ENCODE measurements at places on chromosomes 12 and 14.

DNA sequence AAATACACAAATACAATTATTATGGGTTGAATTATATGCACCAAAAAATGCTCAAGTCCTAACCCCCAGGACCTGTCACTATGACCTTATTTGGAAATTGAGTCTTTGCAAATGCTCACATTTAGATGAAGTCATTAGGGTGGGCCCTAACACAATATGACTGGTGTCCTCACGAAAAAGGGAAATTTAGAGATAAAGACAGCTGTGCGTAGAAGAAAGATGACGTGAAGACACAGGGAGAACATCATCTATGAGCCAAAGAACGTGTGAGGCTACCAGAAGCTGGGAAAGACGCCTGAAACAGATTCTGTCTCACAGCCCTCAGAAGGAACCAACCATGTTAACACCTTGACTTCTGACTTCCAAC is 259.2 kb downstream of the EMP1 start:
- DNase-seq: no peak

DNA sequence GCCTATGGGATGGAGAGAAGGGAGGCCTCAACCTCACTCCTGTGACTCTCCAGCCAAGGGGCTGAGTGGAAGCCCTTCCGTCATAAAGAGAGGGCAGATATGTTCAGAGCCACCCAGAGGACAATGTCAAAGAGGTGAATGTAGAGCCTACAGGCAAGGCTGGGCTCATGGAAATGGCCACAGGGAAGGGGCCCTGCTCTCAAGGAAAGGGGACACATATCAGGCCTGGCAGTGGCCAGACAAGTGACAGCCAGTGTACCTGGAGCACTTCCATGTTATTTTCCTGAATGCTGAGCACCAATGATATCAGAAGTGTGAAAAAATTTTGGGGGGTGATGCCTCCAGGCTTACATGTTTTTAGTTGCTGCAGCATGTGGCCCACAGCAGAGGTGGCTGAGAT is 36.6 kb upstream of the DDX11 start:
- no peak for DNase-seq

- DNase-seq: no peak
Measured at GRCh38 chr12:92995258-92995903, 66.3 kb upstream of the EEA1 start.

DNA sequence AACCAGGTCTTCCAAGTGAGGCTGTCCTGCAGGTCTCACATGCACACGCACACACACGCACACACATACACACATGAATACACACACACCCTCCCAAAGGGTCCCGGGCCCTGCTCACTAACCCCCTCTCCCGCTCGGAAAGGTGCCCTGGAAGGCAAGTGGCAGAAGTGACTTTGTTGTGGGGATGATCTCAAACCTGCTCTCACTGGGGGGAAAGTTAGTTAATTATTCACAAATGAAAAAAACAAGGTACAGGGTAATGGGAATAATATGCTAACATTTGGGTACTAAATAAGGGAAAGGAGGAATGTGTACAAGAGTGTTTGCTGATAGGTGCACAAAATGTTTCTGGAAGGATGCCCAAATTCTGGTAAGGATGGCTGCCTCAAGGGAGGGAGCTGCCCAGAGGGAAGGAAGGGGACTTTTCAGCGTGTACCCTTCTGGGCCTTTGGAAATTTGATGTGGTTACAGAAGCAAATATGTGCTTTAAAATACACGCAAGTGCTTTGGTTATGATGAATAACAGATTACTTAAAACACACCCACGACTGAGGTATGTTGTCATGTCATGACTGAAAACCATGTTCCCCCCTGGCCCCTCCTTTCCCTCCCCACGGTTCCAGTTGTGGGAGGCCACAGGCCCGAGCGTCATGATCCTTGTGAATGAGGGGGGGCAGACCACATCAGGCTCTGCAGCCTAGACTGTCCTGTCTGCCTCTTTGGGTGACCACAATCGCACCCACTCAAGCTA is 43.3 kb upstream of the PLEKHG6 start:
- DNase-seq: no peak

GRCh38 chr12:28884904-28885679 is 264.0 kb upstream of the FAR2 start:
- no peak for DNase-seq

All from stimulated activated CD4-positive, alpha-beta T cell treated with anti-CD3 and anti-CD28 coated beads, TNF-alpha, amount 100 ng/mL, for 1 hour (primary cell).